Lung (tissue), 17 donors: ENCODE measurements at places on chromosomes 16 and 17. TPM values are rescaled to one million over a fixed set of nuclear protein-coding genes. Genes with fewer than 3 reads are reported as not detected.

- no peak for DNase-seq
These were observed 57.0 kb downstream of the PITPNC1 start for GRCh38 chr17:67434061-67434525.

DNA sequence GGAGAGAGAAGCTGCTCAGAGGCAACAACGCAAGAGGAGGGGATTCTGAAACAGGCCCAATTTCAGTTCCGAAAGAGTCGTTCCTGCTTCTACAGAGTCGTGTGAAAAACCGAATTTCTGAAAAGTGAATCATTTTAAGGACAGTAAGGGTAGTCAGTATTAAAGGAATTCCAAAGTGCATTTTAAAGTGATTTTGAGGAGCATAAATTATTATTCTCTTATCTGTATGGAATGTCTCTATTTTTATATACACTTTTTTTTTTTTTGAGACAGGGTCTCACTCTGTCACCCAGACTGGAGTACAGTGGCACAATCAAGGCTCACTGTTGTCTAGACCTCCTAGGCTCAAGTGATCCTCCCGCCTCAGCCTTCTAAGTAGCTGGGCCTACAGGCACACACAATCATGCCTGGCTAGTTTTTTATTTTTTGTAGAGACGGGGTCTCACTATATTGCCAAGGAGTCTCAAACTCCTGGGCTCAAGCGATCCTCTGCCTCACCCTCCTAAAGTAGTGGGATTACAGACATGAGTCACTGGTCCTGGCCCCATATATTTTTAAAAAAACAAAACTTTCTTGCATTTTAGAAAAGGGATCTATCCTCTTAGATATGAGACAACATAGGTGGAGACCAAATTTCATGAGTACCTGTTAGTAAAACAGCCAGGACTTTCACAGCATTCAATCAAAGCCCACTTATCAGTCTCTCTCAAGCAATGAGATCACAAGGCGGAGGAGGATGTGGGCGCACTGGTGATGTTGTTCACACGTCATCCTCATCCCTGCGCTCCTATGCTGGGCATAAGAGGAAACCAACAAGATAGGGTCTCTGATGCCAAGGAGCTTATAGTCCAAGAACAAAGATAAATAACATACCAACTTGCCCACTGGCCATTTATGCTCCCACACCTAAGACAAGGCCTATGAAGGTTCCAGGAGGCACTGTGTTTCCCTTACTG, 53.2 kb downstream of the SMG6 start:
- no peak for DNase-seq

- DNase-seq = no peak
These were observed 126.1 kb upstream of the PLCG2 start for GRCh38 chr16:81652798-81653505.

- no peak for DNase-seq
These were observed 50.5 kb upstream of the CCL1 start for GRCh38 chr17:34413443-34414119.

GRCh38 chr17:69350911-69351310, 24.0 kb upstream of the ABCA5 start:
- DNase-seq = no peak

GRCh38 chr17:37607637-37608331, 1.4 kb downstream of the SYNRG start:
- DNase-seq = no peak

DNA sequence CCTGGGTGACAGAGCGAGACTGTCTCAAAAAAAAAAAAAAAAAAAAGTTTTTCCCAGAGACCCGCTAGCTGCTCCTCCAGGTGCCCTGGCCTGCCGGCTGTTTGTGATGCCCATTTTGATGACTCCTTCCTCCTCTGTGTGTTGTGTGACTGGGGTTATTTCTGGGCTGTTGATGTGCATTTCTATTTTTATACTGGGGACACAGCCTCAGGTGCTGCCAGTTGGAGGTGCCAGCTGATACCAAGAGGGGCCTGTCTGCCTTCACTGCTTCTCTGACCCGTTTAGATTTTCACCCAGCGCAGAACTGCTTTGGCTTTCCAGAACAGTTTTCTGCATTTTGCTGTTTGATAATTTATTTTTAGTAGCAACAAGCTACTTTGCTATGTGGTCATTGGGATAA, 6.7 kb downstream of the PLA2G15 start:
- DNase-seq = no peak

GRCh38 chr16:58109330-58109729, 19.9 kb downstream of the CFAP20 start:
- no peak for DNase-seq

- DNase-seq = no peak
These were observed 192.8 kb upstream of the CDH11 start for GRCh38 chr16:65314627-65315008.

- DNase-seq = no peak
These were observed 47.7 kb downstream of the IRF8 start for GRCh38 chr16:85946541-85947124.

DNA sequence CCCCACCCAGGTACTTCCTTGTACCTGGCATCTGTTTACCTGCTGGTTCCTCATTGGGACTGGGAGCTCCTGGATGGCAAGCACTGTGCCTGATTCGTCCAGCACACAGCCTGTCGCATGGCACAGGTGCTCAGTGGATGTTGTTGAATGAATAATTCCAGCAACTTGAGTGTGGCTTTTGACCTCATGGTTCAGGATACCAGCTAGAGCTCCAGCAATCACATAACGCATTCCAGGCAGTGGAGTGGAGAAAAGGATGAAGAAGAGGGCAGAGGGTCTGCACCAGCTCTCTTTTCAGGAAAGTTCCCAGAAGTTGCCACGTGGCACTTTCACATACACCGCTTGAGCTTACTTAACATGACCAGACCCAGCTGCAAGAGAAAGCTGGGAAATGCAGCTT, 1.3 kb upstream of the CAMKK1 start:
- DNase-seq = no peak

DNA sequence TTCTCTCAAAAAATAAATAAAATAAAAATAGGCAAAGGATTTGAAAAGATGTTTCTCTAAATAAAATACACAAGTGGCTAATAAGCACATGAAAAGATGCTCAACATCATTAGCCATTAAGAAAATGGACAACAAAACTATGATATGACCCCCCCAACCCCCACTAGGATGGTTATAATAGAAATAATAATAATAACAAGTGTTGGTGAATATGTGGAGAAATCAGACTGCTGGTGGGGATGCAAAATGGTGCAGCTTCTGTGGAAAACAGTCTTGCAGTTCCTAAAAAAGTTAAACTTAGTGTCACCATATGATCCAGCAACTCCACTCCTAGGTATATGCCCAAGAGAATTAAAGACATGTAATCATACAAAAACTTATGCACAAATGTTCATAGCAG, 9.0 kb upstream of the MYCBPAP start:
- no peak for DNase-seq

DNA sequence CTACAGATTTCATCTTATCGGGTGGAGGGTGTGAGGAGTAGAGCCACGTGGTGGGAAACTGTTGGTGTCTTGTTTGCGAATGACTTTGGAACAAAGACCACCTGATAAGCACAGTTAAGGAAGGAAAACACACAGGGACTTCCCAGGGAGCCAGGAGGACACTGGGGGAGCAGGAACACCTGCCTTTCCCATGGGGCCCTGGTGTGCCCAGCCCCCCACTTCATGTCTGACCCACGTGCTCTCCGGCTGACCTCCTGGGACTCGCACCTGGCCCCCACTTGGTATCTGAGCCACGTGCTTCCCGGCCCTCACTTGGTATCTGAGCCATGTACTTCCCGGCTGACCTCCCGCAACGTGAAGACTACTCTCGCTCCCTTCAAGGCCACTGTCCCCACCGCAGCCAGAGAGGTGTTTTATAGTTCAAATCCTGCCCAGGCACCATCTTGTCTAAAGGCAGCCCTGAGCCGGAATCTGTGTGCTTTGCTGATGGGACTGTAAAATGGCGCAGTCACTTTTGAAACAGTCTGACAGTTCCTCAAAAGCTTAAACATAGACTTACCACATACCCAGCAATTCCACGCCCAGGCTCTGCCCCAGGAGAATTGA, 5.4 kb upstream of the CSNK1D start:
- no peak for DNase-seq

GRCh38 chr16:10688291-10688690, 6.4 kb downstream of the TEKT5 start:
- DNase-seq = peak; percentile 62

GRCh38 chr16:22979038-22979437, 165.1 kb downstream of the HS3ST2 start:
- DNase-seq = no peak

DNA sequence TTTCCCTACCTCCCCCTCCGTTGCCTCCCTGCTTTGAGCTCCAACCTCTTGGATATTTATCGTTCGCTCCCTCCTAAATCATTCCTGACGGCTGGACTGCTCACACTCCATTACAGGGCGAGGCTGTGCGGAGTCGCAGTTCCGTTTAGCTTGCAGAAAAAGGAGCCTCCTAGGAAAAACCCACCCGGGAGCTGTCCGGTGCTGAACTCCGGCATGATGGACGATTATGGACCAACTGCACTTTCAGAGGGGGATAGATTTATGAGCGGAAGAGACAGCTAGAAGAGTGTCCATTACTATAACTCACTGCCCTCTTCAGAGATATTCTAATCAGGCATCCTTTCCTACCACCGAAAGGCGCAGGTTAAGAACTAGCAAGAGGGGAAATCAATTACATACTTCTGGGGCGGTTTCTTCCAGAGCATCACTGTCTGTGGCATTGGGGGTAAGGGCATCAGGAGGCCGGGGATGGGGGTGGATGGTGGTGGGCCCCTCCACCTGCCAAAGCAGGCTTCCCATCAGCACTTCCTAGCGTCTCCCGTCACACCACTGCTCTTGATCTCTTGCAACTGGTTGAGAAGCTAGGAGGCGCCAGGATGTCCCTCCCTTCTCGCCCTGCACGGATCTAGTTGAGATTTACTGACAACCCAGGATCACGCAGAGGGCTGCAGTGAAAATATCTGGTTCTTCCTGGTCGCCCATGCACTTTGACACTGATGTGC, 251.2 kb downstream of the ENGASE start:
- DNase-seq = peak; percentile 62

- DNase-seq = no peak
These were observed 854 bp upstream of the SSTR5 start for GRCh38 chr16:1071561-1072225.

- DNase-seq = no peak
These were observed 574 bp downstream of the MPP3 start for GRCh38 chr17:43832168-43832975.

DNA sequence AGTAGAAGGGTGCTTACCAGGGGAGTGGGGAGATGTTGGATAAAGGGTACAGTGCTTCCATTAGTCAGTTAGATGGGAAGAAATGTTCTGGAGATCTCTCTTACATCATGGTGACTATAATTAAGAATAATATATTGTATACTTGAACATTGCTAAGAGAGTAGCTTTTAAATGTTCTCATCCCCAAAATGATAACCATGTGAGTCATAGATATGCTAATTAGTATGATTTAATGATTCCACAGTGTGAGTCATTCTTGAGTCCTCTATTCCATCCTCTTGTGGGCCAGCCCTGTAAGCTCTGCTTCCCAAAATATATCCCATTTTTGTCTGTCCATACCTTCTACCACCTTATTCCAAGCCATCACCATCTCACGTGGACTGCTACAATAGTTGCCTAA, 80.6 kb upstream of the CDH11 start:
- DNase-seq = no peak

- peak; percentile 10 for DNase-seq
These were observed 365.7 kb downstream of the SEC14L1 start for GRCh38 chr17:77506371-77506991.

GRCh38 chr17:40348562-40349476, 15.7 kb downstream of the GJD3 start:
- DNase-seq = peak; percentile 15

DNA sequence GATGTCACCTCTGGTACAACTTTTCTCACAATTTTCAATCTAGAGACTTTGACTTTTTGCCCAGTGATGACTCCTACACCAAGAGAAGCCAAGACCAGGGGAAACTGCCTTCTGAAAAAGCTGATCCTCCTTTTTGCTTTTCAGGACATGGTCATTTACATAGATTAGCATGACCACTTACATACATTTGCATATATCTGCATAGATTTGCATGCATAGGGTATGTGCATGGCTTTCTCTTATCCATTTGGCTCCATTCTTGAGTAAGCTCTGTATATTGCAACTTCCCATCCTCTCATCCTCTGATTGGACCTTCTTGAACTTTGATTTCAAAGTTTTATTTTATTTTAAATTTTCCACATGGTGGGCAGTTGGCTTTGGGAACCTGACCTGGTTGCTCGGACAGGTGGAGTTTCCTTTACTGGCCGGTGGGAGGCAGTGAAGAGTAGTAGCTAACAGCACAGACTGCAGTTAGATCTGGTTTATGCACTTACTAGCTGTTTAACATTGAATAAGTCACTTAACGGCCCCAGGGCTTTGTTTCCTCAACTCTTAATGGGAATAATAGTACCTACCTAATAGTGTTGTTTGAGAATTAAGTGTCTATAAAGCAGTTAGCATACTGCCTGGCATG, 92.9 kb downstream of the GPR139 start:
- peak; percentile 2 for DNase-seq

GRCh38 chr17:42659079-42659931, at the start of gene TUBG2:
Gene TUBG2 (plus strand): TSS chr17:42659284. CDS start chr17:42659504, 220 bp downstream.
- DNase-seq = peak; percentile 95

The CAMKK1 gene
- total RNA-seq = 14.9 TPM

The WNK4 gene
- total RNA-seq = 0.77 TPM

The SOX9 gene
- total RNA-seq = 19.2 TPM

The HOXB1 gene
- total RNA-seq = not detected

The SNN gene
- 19.7 TPM for total RNA-seq

The CLEC18A gene
- total RNA-seq = 1.6 TPM

The ITGA2B gene
- total RNA-seq = 9.2 TPM

The CCT6B gene
- total RNA-seq = 3.0 TPM

The NOB1 gene
- 23.0 TPM for total RNA-seq

The CD300E gene
- 3.4 TPM for total RNA-seq

The NPTX1 gene
- total RNA-seq = 7.5 TPM

The KRT20 gene
- total RNA-seq = not detected

The PRAC1 gene
- total RNA-seq = not detected

The CES5A gene
- total RNA-seq = not detected
